GM04503 (cell line): ENCODE measurements at places on chromosomes 16 and 17.

- DNase-seq, result no peak
These were observed 22.2 kb downstream of the SEC14L1 start for GRCh38 chr17:77163001-77163400.

- no peak for DNase-seq
These were observed 97.9 kb upstream of the CRHR1 start for GRCh38 chr17:45686250-45686649.

GRCh38 chr17:46942441-46943217 is 19.7 kb downstream of the GOSR2 start:
- peak; percentile 19 for DNase-seq

DNA sequence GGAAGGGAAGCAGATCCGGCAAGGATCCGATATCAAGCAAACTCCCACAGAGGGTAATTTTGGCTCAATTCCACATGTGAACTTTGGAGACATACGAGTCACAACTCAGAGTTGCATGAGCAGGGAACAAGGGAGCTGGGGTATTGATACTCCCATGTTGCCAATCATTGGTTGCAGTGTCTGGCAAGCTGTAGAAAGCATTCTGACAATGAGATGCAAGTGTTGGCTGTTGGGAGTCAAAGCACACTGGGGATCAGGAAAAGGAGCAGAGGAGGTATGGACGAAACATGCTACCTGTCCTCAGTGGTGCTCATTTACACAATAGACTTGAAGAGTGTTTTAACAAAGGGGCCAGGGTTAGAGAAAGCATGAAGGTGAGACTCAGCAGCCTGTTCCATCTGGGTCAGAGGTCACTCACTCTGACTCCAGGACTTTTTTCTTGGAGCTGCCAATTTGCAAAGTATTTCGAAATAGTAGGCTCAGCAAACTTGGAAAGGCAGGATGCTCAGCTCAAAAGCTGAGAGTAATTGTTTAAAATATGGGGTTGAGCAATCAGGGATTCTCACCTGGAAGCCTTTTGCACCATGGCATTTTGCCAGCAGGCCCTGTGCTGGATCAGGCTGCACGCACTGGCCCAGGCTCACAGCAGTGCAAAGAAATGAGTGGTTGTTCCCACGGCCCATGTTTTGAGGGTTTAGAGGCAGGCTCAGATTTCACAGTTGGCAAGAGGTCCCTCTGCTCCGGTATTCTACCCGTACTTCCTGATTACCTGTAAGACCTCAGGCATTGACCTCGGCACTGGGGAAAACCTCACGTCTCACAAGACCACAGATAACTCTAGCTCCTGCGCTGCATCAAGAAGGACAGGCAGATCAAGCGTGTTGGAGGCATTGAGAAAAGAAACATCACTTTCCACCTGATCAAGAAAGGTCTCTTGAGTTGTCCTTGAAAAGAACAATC is 17.6 kb upstream of the NKD1 start:
- no peak for DNase-seq

- no peak for DNase-seq
These were observed 21.7 kb downstream of the SPHK1 start for GRCh38 chr17:76405967-76406647.

GRCh38 chr16:318628-319027 is 33.9 kb downstream of the AXIN1 start:
- DNase-seq, result no peak

DNA sequence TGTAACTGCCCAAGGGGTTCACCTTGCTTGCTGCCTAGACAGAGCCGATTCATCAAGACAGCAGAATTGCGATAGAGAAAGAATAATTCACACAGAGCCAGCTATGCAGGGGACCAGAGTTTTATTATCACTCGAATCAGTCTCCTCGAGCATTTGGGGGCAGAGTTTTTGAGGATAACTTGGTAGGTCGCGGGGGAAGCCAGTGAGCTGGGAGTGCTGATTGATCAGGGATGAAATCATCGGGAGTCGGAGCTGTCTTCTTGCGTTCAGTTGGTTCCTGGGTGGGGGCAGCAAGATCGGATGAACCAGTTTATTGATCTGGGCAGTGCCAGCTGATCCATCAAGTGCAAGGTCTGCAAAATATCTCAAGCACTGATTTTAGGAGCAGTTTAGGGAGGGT is 9.1 kb downstream of the ITGAM start:
- no peak for DNase-seq

DNA sequence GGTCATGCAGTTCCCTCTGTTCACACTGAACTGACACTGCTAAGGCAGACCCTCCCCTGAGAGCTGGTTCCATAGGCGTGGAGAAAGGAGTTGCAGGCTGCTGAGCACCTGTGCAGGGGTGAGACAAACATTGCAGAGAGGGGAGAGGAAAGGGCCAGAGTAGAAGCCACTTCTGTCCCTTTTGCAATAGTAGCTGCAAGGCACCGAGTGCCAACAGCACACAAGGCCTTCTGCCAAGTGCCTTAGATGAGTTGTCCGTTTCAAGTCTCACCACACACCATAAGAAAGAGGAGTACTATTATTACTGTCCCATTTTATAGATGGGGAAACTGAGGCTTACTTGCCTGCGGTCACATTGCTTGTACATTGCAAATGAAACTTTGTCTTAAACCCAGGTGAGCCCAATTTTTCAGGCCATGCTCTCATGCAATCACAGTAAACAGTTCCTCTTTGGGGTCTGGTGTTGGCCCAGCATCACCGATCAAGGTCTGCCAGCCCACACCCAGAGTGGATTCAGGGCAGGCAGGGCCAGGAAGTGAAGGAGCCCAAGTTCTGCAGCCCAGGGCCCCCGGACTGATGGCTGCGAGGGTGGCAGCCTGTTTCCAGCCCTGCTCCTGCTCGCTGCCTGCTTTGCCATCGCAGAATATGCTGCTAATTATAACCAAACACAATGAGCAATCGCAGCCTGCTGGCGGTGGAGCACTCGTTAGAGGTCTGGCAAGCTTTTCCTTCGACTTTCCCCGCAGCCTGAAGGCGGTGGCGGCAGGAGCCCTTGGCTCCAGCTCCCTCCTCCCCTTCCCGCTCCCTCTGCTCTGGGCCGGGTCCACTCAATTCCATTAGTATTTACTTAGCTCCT is 36.8 kb upstream of the DYNLL2 start:
- DNase-seq, result no peak

- no peak for DNase-seq
These were observed 22.0 kb downstream of the EARS2 start for GRCh38 chr16:23534868-23535860.

GRCh38 chr17:77959926-77960521 is 1.5 kb downstream of the TNRC6C start:
- no peak for DNase-seq

- DNase-seq, result peak; percentile 64
These were observed 2.0 kb upstream of the YPEL2 start for GRCh38 chr17:59329176-59330052.

GRCh38 chr17:83135692-83136091 is 56.3 kb downstream of the METRNL start:
- DNase-seq, result no peak

DNA sequence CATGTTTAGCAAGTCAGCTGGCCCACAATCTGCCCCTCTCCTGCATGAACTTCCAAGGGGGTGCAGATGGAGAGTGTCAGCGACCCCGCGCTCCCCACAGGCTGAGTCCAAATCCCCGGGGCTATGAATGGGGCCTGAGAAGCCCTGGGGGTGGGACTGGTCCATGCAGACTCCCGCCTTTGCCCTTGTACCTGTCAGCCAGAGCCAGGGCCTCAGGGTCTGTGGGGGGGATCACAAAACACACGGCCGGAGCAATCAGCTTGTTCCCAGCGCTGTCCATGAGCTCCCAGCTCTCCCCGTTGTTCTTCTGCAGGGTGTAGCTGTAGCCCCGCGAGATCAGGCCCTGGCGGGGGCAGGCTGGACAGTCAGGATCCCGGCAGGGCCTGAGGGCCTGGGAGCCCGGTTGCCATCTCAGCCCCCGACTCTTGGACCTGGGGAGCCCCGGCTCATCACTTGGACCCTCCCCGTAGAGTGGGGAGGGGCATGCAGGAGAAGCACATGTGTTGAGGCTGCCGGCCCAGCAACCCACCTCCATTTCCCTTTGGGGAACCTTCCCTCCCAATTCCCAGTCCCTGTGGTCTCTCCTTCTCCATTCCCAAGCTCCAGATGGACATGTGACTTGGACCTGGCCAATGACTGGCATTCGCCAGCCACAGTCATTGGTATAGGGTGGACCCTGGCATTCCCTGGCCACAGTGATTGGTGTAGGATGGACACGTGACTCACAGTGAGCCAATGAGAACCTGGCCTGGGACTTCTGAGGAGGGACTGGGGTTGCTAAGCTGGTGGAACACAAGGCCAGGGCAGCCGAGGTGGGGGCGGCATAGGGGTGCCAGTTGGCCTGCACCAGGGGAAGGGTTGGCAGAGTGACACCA is 42.4 kb downstream of the PPL start:
- DNase-seq, result no peak

GRCh38 chr16:86042393-86042792 is 143.4 kb downstream of the IRF8 start:
- DNase-seq, result no peak

GRCh38 chr16:3866703-3867431 is 13.6 kb downstream of the CREBBP start:
- no peak for DNase-seq

GRCh38 chr17:54524501-54524900 is 376.2 kb upstream of the TOM1L1 start:
- no peak for DNase-seq

- DNase-seq, result no peak
These were observed 3.0 kb downstream of the ICAM2 start for GRCh38 chr17:64017381-64017980.

- no peak for DNase-seq
These were observed 114.2 kb downstream of the HAPSTR1 start for GRCh38 chr16:9205661-9206060.

- no peak for DNase-seq
These were observed 3.1 kb downstream of the PLCG2 start for GRCh38 chr16:81782236-81782635.

DNA sequence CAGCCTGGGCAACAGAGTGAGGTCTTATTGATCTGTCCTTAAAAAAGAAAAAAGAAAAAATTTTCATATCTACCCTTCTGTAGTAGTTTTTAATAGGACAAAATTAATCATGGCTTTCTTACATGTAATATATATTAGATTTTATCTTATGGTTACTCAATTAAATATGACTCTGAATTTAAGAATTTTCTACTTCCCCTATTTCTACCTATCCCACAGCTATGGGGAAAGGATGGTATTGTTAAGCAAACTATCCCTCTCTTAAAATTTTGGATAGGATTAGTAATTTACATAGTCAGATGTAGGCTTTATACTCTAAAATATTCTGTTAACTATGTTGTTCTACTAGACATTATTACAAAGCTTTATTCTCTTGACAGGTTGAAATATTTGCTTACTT is 62.5 kb downstream of the NQO1 start:
- DNase-seq, result no peak

DNA sequence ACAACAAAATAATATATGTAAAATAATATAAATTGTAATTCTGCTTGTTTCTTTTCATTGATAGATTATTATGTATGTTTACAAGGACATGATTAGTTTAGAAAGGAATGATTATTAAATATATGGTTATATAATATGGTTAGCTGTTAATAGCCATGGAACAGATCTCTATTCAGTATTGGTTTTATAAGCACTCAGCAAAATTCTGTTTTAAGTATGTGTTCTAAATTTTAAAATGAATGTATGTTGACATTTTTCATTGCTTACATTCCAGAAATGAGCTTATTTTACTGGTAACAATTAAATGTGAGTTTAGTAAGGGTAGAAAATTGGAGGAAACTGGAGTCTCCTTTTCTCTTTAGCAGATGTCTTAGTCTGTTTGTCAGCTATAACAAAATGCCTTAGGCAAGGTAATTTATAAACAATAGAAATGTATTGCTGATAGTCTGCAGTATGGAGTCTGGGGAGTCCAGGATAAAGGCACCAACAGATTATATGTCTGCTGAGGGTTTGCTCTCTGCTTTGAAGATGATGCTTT is 45.4 kb downstream of the NFAT5 start:
- DNase-seq, result no peak

DNA sequence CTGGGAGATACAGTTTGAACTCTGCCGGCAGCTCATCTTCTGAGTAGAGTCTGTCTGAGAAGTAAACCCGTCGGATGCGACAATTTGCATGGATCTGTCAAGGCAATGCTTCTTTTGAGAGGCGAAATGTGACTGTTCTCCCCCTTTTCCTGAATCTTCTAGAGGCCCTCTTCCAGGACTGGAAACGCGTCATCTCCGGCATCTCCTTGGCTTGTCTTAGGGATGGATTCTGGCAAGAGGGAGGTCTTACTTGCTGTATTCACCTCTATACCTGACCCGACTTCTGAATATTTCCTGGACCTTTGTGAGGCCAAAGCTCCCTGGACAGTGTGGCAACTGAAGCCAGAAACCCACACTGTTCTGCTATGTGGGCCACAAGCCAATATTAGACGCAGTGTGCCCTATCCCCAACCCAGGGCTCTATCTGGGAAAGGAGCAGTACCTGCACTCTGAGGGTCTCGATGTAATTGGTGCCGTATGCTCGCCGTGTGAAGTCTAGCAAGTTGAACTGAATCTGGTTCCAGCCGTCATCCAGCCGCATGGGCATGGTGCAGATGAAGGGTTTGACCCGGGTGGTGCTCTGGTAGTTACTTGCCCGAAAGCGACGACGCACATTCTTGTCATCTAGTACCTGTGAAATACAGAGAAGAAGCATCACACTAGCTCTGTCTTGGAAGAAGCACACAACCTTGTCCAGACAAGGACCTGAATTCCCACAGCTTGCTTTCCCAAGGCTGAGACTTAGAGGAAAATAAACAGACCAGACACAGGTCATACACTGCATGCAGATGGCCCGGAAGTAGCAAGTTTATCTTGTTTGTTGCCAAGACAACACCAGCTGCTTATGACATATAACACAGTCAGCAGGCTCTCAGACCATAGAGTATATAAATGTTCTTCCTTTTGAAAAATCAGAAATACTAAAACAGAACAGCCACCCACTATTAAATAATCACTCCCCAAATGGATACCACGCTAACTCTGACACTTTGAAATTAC is 14.1 kb downstream of the CFAP20 start:
- no peak for DNase-seq

- DNase-seq, result peak; percentile 25
These were observed 57.1 kb upstream of the ANKFN1 start for GRCh38 chr17:56096026-56096810.

DNA sequence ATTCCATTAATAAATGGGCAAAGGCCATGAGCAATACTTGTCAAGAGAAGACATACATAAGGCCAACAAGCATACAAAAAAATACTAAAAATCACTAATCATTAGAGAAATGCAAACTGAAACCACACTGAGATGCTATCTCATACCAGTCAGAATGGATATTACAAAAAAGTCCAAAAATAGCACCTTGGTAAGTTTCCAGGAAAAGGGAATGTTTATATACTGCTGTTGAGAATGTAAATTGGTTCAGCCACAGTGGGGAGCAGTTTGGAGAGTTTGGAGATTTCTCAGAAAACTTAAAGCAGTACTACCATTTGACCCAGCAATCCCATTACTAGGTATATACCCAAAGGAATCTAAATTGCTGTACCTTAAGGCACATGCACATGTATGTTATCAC is 467.7 kb downstream of the CDH11 start:
- no peak for DNase-seq
